ENCODE measurements at places on chromosomes 13 and 19. TPM values are rescaled to one million over a fixed set of nuclear protein-coding genes. Genes with fewer than 3 reads are reported as not detected.

ENOX1 gene
- 4.3 TPM for total RNA-seq

TRPC4 gene
- 0.49 TPM for total RNA-seq

GJB2 gene
- total RNA-seq, result 6.4 TPM

LRRC4B gene
- total RNA-seq, result 3.5 TPM

DNA sequence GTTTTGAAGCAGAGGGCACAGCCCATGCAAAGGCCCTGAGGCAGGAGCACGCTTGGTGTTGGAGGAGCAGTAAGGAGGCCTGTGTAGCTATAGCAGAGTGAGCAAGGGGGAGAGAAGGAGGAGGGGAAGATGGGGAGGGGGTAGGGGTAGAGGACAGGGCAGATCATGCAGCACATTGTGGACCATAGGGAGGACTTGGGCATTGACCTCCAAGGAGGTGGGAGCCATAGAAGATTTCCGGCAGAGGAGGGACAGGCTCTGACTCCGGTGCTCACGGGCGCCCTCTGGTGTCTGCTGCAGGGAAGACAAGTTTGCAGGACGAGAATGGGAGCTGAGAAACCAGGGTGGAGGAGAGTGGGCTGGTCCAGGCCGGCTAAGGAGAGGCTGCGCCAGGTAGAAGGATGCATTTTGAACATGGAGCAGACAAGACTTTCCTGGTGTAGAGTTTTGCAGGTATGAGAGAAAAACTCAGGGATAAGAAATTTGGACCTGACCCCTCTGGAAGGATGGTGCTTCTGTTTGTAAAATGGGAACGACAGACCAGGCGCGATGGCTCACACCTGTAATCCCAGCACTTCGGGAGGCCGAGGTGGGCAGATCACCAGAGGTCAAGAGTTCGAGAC lies 13.7 kb upstream of the CREB3L3 start:
- peak; percentile 88 for DNase-seq

GRCh38 chr19:33662391-33663092 lies 40.8 kb downstream of the CHST8 start:
- no peak for DNase-seq

GRCh38 chr13:54511366-54511765 lies 1482.8 kb downstream of the OLFM4 start:
- no peak for DNase-seq

DNA sequence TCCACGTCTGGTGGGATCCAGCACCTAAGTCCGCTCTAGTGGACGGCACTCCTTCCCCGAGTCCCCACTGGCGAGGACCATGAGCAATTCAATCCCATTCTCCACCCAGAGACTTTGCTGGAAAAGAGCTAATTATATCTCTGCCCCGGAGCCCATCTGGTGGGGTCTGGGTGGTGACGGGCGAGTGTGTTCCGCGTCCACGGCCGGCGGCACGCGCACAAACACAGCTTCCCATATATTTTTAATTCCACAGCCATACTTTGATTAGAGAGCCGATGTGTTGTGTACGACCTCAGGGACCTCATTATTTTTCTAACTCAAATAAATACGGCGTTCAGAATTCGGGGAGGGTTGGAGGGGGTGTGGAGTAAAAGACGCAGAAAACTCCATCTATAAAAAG lies 64.1 kb upstream of the ADGRE5 start:
- no peak for DNase-seq

Measured in sciatic nerve (tissue), 2 donors.